ENCODE measurements at places on chromosomes 3 and 15.

DNA sequence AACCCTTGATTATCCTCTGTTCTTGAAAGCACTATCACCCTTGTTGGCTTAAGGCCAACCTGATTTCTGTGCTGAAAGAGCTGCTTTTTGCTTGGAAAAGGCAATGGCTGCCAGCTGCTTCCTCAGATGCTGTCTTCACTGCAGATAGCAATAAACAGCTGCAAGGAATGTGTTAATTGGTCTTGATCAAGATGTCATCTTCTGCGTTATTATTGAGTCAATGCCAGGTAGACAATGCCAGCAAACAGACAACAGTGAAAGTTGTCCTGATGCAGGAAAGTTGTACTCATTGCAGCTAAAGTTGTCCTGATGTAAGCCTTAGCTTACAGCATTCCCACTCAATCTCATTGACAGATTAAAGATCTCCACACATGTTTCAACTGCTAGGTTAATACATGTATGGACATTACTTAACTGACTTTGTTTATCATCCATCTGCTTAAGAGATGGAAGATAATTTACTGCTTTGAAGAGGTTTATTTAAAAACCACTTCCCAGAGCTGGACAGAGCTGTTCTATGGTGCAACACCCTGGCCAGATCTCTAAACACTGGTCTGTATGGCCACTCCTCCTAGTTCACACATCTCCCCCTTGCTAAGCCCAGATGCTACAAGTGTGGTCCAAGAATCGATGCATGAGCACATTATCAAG is 251.0 kb upstream of the MCTP2 start:
- no peak for DNase-seq

- no peak for DNase-seq
These were observed 34.7 kb downstream of the POLG start for GRCh38 chr15:89299896-89300295.

DNA sequence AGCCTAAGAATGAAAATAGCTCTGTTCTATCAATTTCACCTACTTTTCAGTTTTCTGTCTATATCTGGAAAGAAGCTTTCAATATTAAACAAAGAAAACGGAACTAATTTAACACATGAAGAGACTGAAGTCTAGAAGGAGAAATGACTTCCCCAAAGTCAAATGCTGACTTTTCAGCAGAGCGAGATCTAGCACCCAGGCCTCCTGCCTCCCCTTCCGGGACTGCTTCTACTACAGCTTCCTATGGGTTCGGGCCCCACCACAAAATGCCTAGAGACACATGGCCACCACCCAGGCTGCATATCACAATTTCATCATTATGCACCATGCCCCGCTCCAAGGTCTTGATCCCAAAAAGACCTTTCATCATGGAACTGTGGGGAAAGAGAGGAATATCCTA is 104.5 kb downstream of the SST start:
- DNase-seq, result no peak

GRCh38 chr3:190222360-190222759 is 99.9 kb downstream of the CLDN1 start:
- no peak for DNase-seq

DNA sequence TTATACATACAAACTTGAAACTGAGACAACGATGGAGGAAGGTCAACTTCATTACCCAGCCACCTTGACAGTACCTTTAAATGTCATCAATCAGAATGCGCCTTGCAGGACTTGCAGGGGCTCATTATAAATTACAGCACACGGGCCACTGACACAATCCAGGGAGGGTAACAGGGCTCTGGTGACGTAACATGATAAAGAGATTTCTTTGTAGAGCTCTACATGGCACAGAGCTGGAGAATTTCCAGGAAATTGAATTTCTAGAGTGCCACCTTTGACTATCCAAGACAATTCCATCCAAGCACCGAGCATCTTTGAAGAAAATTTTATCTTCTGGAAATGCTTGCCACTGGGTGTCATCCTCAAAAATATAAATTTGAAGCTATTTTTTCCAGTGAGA is 486.0 kb downstream of the FOXP1 start:
- DNase-seq, result no peak

DNA sequence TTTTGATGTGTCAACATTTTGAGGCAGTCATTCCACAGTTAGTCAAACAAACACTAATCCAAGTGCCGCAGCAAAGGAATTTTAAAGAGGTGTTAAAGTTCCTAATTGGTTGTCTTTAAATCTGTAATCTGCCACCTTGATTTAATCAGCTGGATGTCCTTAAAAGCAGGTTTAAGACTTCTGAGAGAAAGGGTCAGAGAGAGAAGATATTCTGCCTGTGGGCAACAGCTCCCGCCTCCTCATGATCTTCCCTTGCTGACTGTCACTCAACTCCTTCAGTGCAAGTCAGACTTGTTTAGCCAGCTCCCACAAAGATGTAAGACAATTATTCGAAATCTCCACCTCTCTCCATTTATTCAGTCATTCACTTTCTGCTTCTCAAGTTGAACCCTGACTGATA is 92.6 kb upstream of the MYRIP start:
- DNase-seq, result no peak

- DNase-seq, result no peak
These were observed 113.3 kb downstream of the PDCD6IP start for GRCh38 chr3:33911525-33912322.

DNA sequence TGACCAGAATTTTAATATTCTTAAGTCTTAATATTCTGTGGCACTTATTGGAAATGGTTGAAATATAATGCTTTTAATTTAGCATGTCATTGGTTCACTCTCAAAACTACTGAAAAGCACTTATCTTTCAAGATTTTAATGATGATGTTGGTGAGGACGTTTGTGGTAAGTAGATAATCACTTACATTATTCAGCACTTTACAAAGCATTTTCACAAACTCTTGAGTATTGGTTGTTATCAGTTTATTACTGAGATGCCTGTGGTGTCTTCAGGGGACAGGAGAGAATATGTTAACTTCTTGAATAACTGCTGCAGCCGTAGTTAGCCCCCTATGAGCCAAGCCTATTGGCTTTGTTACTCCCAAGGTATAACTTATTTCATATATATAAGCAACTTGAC is 15.2 kb downstream of the TGFBR2 start:
- no peak for DNase-seq

DNA sequence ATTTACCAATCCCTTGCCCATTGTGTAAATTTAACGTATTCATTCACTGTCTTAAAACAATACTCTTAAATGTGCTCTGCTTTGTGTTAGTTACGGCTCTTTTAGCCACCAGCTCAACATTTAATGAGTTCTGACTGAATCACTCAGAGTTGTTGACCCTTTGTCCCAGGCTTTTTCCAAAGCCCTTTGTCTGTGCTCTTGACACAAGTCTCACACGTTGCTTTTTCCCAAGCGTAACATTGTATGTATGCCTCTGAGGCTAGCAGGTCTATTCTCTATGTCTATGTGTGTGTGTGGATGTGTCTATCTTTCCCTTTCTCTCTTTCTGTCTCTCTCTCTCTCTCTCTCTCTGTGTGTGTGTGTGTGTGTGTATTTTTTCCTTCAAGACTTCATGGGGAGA is 435.4 kb upstream of the GOLIM4 start:
- peak; percentile 70 for DNase-seq

- no peak for DNase-seq
These were observed 129.0 kb upstream of the ARHGEF3 start for GRCh38 chr3:56930706-56931105.

DNA sequence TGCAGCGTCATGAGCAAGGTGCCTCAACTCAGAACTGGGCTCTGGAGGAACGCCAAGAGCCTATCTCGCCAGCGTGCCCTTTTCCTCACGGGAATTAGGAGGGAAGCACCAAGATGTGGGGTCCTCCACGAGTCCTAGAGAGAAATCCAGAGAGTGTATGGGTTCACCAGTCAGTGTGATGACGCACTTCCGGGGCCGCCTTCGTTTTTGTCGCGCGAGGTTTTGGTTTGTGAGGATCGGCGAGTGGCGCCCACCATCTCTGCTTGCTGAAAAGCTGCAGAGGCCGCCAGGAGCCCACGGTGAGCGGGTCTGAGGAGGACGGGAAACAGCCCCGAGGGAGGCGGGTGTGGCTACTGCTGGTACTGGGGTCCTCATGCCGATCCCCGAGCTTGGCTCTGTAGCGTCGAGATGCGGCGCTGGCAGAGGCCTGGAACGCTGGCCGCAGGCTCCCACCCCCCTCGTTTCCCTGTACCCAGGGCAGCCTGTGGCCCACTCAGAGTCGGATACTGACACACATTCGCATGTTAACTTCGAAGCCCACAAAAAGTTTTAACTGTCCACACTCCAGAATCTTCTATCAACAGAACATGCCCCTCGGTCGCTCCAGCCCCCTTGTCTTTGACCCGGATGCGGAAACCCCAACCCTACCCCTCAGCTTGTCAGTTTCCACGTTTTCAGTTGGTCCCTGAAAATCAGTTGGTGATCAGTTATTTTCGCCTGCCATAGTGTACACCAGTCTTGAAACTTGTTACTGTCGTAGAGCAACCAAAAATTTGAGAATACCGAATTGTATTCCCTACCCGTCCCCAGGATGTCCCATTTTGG is 30.4 kb downstream of the ZNF662 start:
- no peak for DNase-seq

GRCh38 chr3:165748094-165748493 is 89.1 kb downstream of the BCHE start:
- DNase-seq, result no peak

- no peak for DNase-seq
These were observed 120.2 kb downstream of the MEGF11 start for GRCh38 chr15:66133247-66133885.

DNA sequence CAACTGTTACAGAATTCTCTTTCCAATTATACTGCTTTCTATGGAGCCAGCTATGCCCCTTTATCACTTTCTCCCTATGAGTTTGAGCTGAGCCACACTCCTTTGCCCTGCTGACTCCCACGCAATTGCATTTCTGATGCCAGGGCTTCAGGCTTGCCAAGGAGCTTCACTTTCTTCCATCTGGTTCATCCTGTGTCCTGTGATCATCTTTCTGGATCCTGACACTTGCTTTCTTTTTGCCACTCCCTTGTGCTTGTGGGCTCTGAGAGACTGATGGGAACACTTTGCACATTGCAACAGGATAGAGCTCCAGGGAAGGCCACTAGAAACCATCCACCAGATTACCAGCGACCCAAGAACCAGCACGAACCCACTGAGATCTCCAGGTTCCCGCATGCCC is 77.0 kb upstream of the SEC13 start:
- no peak for DNase-seq

DNA sequence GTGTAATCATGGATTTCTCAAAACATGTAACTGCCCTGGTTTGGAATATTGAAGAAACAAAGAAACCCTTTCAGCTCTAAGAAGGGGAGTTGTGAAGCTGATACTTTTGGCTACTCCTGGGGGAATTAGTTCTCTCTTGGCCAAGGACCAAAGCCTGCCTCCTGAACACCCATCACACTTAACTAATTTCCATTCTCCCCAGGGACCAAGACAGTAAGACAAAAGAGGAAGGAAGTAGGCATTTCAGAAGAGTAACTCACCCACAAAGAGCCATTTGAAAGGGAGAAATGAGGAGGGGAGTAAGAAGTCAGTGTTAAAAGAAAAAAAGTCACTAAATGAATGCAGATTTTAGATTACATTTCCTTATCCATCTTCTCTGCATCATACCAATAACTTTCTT is 328.0 kb upstream of the SOX2 start:
- no peak for DNase-seq

GRCh38 chr3:126925411-126926171 is 57.3 kb upstream of the PLXNA1 start:
- no peak for DNase-seq

- DNase-seq, result no peak
These were observed 63.6 kb downstream of the CCNL1 start for GRCh38 chr3:157096328-157096727.

DNA sequence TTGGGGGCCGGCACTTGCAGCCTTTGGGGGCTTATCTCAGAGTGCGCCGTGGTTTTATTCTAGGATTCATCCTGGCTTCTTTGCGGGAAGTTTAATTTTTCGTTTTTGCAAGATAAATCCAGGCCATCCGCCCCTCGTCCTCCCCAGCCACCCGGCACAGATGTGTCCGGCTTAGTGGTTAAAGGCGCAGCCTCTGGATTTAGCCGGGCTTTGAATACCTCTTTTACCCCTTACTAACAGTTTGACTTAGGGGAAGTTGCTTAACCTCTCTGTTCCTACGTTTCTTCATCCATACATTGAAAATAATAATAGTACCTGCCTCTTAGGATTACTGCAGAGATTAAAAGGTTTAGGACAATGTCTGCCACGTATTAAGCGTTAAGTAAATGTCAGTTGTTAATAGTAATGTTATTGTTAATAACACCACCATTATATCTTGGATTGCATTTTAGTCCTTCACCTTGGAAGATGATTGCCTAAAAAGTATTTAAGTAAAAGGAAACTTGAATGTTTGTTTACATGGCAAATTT is 714 bp downstream of the ECT2 start:
- no peak for DNase-seq

GRCh38 chr3:86379280-86379679 is 611.7 kb downstream of the VGLL3 start:
- no peak for DNase-seq

GRCh38 chr3:183551930-183552329 is 3.6 kb downstream of the KLHL6 start:
- no peak for DNase-seq

GRCh38 chr15:70060214-70060992 is 37.3 kb downstream of the TLE3 start:
- no peak for DNase-seq

DNA sequence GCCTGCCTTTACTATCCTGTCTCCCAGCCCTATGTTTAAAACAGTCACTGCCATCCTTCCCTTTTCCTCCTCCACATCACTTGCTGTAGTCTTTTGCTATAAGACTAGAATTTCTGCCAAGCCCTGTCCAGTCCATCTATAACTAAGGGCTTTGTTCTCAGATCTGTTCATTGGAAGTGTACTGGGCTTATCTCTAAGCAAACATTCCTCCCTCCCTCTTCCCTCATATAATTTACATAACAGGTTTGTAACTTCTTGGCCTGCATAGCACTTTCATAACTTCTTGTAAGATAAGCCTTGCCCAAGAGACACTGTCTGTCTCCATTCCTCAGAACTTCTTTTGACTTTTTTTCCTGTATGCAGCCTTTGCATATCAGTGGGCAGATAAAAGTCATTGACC is 16.7 kb downstream of the TPRG1 start:
- no peak for DNase-seq

DNA sequence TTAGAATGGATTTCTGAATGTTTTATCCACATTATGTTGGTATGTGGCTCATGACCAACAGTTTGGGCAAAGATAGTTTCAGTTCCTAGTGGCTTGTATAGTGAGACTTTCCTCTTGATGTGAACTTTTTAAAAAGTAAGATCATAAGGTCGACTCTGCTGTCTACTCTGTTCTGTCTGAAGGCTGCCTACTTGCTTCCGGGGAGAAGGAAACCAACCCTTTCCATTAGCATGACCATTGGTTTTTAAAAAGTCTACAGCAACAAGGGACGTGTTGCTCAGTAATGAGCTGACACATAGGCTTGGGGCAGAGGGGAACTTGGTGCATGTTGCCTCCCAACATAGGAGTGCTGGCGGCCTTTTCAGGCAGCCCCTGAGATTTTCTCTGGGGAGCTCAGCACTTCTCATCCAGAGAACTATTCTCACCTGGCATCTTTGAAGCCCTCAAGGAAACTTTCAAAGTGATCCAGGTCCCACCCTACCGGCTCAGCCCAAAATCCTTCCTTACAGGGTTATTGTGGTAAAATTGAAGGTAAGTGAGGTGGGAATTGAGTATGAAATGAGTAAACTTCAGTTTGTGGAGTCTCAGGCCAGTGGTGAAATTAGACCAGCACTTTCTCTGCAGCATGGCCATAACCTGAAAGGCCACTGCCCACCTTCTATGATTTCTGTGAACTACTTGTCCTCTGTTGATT is 30.6 kb downstream of the PSMD6 start:
- no peak for DNase-seq
